ENCODE measurements at places on chromosomes 2 and 18. TPM values are rescaled to one million over a fixed set of nuclear protein-coding genes. Genes with fewer than 3 reads are reported as not detected.

DNA sequence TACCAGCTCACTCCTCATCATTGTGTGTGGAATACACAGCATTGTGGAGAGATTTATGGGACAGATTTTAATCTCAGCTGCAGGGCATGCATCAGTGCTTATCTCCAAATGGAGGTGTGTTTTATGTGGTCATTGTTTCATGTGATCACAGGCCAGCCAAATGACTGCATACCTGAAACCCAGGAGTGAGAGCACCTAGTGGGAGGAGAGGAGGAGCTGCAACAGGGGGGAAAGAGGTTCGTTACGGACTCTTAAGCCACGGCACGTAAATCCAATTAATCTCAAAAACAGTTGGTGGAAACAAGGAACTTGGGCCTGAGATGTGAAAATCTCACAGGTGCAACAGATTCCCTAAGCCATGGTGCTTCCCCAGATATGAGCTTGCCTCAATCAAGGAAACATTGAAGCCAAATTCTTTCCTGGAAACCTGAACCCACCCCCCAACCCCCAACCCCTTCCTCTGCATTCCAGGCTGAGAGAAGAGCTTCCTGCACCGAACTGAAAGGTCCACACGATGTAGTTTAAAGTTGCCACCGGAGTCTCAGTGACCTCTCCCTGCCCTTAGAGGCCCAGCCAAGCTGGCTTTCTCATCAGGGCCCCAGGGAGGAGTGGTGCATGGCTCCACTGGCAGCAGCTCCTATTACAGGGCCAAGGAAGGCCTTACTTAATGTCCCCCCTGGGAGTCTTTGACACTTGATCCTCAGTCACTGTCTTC, 167.4 kb downstream of the C1D start:
- H3K36me3 ChIP-seq, result no peaks in the 10 kb centered on the region
- no peak overlapping the region for H3K27ac ChIP-seq
- H3K27me3 ChIP-seq, result no peaks in the 10 kb centered on the region
- H3K4me1 ChIP-seq, result peaks cover 4% of the 10 kb centered on the region
- H3K4me3 ChIP-seq, result no peak overlapping the region

- no peaks in the 10 kb centered on the region for H3K36me3 ChIP-seq
- H3K4me3 ChIP-seq, result no peak overlapping the region
- no peak overlapping the region for H3K27ac ChIP-seq
- H3K27me3 ChIP-seq, result no peaks in the 10 kb centered on the region
- H3K4me1 ChIP-seq, result peaks cover 32% of the 10 kb centered on the region
- no peak for DNase-seq
These were observed 58.9 kb downstream of the INPP4A start for GRCh38 chr2:98503481-98504105.

DNA sequence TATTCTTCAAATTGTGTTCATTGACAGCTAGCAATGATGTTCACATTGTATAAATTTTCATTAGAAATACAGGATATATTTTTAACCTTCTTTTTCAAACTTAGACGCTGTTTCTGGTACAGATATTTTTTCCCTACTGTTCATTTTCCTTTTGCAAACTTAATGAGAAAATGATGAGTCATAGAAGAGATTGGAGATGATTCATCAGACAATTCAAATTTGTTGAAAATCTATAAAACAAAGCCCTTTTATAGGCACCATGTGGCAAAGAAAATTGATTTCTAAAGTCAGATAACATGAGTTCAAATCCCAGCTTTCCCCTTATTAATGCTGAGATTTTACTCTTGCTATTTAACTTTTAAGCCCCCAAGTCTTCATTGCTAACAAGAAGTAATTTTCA, 728.8 kb upstream of the DDX18 start:
- no peak overlapping the region for H3K27ac ChIP-seq
- DNase-seq, result no peak
- no peaks in the 10 kb centered on the region for H3K4me1 ChIP-seq
- H3K27me3 ChIP-seq, result no peaks in the 10 kb centered on the region
- no peaks in the 10 kb centered on the region for H3K36me3 ChIP-seq

DNA sequence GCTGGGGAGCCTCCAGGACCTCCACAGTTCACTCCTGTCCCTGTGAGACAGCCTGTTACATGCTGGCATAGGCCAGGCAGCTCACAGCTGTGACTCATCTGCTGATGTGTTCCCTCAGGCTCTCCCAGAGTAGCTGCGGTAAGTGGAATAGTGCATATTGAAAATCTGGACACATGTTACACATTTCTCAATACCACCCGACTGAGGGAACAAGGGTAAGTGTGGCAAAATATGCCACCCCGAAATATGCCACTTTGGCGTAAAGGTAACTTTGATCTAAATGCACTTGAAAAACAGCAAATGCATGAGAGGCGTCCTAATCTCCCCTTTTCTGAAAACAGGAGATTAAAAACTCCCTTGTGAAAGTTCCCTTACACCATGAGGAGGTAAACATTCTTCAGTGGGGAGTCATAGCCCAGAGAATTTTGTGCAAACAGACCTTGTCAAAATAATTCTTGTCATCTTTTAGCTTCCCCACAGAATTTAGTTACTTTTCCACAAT, 557.9 kb downstream of the CCDC85A start:
- H3K27me3 ChIP-seq, result no peaks in the 10 kb centered on the region
- no peaks in the 10 kb centered on the region for H3K4me1 ChIP-seq
- no peak overlapping the region for H3K27ac ChIP-seq
- H3K4me3 ChIP-seq, result no peak overlapping the region

ABCB11 gene
- total RNA-seq, result not detected

CHRND gene
- total RNA-seq, result 300 TPM
